Lower leg skin (tissue), 4 donors: ENCODE measurements at places on chromosomes 7 and 10.

- DNase-seq: no peak
These were observed 105.7 kb downstream of the PHTF2 start for GRCh38 chr7:77904252-77904651.

GRCh38 chr10:11194859-11195586, 177.4 kb downstream of the CELF2 start:
- DNase-seq: no peak

DNA sequence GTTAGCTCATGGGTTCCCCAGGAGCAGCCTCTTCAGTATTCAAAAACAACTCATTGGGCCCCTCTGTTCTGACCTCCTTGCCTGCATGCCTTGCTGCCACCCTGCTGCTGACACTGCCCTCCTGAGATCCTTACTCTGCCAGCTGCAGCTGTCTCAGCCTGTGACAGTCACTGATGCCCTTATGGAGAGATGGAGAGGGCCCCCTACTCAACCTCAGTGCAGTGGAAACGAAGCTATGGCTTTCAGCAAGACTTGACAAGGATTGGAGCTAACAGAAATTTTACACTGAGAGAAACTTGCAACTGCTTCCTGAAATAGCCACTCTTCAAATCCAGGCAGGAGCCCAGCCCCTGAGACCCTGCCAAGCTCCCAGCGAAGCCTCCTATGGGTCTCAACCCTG, 678.3 kb upstream of the C7orf33 start:
- no peak for DNase-seq

- DNase-seq: no peak
These were observed 118.3 kb downstream of the POU6F2 start for GRCh38 chr7:39095875-39096619.

DNA sequence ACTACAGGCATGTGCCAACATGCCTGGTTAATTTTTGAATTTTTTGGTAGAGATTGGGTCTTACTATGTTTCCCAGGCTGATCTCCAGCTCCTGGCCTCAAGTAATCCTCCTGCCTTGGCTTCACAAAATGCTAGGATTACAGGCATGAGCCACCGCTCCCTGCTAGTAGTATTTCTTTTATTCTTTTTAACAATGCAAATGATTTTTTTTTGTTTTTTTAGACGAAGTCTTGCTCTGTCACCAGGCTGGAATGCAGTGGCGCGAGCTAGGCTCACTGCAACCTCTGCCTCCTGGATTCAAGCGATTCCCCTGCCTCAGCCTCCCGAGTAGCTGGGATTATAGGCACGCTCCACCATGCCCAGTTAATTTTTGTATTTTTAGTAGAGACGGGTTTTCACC, 58.1 kb downstream of the SVIL start:
- no peak for DNase-seq

DNA sequence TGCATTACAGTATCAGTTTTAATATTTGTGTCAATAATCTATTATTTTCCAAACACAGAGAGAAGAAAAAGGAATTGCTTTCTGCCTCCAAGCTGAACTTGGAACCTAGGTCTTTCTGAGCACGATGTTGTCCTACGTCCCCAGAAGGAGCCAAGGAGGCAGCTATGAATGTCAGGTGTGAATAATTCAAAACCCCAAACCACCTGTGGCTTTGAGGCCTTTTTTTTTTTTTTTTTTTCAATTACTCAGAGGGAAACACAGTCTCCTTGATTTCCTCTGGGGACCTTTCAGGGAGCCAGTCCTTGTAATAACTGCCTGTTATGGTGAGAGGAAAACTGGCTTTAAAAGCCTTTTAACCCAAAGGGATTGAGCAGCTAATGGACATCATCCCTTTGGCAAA, 8.3 kb downstream of the GPR85 start:
- no peak for DNase-seq

DNA sequence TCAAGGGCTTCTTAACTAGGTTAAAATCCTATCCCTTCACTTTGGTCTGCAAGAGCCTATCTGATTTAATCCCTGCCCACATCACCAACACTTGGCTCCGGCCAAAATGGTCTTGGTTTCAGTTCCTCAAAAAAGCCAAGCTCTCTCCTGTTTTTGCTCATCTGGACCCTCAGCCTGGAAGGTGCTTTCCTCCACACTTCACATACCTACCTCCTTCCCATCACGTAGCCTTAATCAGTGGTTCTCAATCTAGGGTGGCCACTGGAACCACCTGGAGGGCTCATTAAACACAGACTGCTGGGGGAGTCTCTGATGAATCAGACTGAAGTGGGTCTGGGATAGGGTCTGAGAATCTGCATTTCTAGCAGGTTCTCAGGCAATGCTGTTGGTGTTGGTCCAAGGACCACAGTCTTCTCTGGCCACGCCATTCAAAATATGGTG, 227.0 kb upstream of the AOAH start:
- no peak for DNase-seq
